ENCODE measurements at places on chromosomes 7 and 10. TPM values are rescaled to one million over a fixed set of nuclear protein-coding genes. Genes with fewer than 3 reads are reported as not detected.

The ANKRD1 gene
- total RNA-seq, result not detected

GRCh38 chr10:118266098-118266748 is 75.9 kb downstream of the FAM204A start:
- no peak for DNase-seq

The LIPN gene
- total RNA-seq, result not detected

The ABHD11 gene
- 16.3 TPM for total RNA-seq

The FAM24B gene
- 10.9 TPM for total RNA-seq

DNA sequence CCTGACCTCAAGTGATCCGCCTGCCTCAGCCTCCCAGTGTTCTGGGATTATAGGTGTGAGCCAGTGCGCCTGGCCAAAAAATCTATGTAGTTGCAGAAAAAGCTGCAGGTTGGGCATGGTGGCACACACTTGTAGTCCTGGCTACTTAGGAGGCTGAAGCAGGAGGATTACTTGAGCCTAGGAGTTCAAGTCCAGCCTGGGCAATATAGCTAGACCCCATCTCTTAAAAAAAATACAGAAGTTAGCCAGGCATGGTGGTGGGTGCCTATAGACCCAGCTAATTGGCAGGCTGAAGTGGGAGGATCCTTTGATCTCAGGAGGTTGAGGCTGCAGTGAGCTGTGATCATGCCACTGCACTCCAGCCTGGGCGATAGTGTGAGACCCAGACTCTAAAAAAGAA is 24.8 kb upstream of the CAMK1D start:
- no peak for DNase-seq

The ACTL6B gene
- total RNA-seq, result not detected

The POLR2J gene
- 32.2 TPM for total RNA-seq

GRCh38 chr7:93036807-93037206 is 81.0 kb downstream of the SAMD9 start:
- DNase-seq, result no peak

- DNase-seq, result no peak
Observed at GRCh38 chr10:46033602-46034011, 3.2 kb upstream of the NCOA4 start.

DNA sequence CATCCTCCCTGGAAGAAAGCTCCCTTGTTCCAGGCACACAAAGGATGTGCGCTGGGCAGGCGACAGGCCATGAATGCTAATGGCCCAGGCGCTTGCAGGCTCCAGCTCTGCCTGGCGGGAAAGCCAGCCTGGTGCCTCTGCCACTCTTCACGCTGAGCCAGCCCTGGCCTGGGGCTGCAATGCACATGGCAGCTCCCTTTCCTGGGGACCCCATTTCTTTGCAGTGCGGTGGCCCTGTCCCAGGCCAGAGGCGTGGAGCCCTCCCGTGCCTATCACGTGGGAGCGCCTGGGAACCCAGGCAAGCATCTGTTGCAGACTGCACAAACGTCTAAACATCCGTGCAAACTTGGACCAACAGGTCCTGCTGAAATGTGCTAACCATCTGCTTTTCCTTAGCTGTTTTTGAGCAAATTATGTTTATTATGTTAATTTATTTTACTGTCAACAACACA is 152.1 kb upstream of the LYZL2 start:
- DNase-seq, result peak; percentile 42

DNA sequence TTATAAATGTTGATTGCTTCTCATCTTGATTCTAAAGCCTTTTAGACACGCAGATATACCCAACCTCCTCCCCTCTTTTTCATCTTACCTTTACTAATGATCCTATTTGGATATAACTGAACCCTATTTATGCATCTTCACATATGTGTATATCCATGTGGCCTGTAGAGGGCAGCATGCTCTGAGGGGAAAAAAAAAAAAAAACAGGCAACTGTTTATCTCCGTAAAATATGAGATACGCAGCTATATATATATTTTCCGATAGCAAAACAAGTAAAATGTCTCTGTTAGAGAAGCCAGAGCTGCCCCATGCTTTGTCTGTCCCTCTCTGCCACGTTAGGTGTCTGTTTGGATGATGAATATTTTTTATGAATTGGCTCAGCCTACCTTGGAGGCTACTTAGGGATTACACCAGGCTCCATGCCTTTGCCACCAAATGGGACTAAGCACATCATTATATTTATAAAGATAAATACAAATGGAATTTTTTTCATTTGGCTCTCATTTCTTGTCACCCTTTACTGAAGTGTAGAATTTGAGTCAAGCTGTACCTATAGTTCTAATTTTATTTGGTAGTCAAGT is 174.8 kb upstream of the FZD1 start:
- DNase-seq, result peak; percentile 57

The AGMO gene
- total RNA-seq, result 0.42 TPM

DNA sequence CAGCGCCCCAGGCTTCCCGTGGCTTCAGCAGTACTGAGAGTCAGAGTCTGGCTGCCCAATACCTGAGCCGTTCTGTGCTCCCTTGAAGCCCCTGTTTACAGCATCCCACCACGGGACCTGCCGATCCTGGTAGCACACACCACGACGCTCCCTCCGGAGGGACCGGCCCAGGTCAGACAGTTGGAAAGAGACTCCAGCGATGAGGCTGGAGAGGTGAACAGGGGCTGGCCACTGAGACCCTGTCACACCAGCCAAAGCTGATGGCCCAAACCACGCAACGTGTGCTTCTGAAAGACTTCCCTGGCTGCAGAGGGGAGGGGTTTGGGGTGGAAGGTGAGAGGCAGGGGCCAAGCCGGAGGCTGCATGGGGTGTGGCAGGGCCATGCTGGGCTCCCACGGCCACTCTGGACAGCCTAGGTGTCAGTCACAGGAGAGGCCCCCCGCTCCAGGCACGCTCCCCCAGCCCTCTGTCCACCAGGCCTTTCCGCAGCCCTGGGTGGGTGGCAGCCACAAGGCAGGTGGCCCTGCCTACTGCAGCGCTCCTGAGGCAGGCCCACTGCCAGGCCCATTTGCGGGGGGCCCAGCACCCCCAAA is 140.2 kb upstream of the CHST15 start:
- DNase-seq, result no peak

DNA sequence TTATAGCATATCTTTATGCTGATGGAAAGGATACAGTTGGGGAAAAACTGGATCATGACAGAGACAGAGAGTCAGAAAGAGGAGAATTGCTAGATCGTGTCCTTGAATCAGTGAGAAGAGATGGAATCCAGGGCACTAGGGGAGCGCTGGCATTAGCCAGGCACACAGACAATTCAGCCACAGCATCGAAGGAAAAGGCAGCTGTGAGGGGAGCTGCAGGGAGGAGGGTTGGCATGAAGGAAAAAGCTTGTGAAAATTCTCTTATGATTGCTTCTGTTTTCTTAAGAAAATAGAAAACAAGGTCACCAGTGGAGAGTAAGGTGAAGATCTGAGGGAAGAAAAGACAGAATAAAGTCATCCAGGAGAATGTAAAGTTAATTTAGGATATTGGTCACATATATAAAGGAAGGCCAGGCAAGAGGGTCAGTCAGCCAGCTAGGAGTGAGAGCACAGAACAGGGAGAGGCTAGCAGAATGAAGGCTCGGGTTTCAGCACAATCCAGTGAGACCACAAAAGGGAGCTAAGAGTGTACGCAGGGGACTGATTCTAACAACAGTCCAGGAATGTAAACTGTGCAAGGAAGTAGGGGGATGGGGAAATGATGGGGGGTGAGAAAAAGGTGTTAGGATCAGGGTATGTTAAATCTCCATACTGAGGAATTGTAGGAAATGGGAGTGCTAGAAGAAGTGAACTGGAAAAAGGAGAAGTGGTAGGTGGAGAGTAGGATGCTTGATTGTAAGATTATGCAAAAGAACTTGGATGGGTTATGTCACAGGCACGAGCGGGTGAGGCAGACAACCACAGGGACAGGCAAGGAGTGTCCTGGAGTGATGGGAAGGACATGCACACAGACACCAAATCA is 112.0 kb downstream of the RNF32 start:
- DNase-seq, result peak; percentile 26

DNA sequence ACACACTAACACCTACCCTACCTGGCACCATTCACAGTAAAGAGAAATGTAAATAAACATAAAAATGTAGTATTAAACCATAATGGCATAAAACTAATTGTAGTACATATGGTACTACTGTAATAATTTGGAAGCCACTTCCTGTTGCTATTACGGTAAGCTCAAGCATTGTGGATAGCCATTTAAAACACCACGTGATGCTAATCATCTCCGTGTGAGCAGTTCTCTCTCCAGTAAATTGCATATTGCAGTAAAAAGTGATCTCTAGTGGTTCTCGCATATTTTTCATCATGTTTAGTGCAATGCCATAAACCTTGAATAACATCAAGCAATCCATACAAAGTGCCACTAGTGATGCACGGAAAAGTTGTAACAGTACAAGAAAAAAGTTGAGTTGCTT is 75.4 kb downstream of the CFTR start:
- no peak for DNase-seq

DNA sequence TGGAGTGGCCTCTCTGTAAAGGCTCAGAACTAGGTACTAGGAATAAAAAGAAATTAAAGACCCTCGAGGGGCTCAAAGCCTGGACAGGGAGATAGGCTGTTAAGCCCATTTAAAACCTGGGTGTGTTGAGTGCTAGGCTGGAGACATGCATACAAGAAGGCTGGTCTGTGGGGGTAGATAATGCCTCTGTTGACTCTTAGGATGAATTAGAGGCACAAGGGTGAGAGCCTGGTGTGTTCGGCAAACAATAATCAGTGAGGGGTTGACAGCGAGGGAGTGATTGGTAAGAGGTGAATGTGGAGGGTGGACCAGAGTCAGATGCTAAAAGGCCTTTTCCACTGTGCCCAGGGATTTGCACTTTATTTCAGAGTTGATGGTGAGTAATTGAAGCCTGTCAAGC is 12.7 kb downstream of the GSTO2 start:
- DNase-seq, result no peak

DNA sequence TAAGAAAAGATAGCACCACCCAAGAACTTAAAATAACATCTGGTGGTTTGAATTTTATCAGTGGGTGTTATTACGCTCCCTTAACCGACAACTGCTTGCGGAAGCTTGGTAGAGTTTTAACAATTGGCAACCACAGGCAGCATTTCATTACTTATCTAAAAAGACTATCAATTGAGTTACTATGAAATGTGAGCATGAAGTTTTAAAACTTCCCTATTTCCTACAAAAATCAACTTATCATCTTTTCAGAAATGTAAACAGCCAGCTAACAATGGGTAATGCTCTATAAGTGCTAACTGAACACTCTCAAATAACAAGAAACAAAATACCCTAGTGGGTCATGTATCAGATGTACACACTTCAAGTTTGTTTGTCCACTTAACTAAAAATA is 68.8 kb downstream of the OSBPL3 start:
- DNase-seq, result no peak

The SCRN1 gene
- 60.5 TPM for total RNA-seq

The PRLHR gene
- total RNA-seq, result not detected

DNA sequence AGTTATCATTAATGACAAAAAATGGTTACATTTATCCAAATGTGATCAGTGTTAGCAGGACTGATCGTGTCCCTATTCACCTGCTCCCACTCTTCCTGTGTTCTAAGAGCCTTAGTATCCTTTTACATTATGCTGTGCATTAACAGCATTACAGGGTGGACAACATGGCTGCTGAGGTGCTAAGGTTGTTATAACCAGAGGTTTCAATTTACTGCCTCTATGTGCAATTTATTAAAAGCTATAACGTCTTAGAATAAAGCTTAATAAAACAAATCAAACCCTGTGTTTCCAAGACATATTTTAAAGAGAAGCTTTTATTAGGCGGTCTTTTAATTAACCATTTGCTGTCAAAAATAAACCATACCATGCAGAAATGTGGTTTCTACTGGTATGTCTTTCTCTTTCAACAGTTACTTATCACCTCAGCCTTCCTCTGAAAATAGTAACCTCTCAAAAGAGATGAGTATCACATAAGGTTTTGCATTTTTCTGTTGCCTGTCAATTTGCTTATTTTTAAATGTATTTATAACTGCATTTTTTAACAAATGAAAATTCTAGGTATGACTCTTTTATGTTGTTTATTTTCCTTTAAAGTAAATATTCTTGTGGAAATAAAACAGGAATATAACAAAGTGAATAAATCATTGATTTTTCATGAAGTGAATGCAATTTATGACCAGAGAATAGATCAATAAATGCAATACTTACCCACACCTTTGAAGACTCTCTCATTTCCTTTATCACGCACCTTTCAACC is 849.8 kb upstream of the SORCS1 start:
- no peak for DNase-seq

The MEST gene
- 229 TPM for total RNA-seq

DNA sequence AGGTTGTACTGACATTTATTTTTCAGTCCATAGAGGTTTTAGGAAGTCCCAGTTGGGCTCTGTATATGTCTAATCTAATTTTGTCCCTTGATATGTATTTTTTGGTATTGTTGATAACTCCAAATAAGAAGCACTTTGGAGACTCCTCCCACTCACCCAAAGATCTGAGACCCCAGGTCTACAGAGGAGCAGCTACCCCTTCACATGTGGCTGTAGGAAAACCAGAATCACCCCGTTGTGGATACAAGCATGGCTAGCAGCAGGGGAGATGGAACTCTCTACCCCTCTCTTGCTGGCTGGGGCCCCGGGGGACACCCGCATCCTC is 9.4 kb downstream of the HHEX start:
- peak; percentile 35 for DNase-seq

The FAM25G gene
- total RNA-seq, result not detected

DNA sequence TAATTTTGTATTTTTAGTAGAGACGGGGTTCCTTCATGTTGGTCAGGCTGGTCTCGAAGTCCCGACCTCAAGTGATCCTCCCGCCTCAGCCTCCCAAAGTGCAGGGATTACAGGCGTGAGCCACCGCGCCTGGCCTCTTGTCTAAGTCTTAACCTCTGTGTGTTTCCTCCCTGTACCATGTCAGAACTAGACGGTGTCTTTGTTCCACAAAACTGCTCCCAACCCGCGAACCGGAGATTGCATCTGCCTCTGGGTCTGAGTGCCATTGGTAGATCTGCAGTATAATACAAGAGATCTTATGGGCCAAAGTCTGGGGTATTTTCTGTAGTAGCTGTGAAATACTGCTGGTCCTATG is 1.3 kb upstream of the EEF1AKMT2 start:
- DNase-seq, result no peak

The ESYT2 gene
- total RNA-seq, result 52.7 TPM

The PILRA gene
- 0.38 TPM for total RNA-seq

The ELAPOR2 gene
- total RNA-seq, result 42.9 TPM

DNA sequence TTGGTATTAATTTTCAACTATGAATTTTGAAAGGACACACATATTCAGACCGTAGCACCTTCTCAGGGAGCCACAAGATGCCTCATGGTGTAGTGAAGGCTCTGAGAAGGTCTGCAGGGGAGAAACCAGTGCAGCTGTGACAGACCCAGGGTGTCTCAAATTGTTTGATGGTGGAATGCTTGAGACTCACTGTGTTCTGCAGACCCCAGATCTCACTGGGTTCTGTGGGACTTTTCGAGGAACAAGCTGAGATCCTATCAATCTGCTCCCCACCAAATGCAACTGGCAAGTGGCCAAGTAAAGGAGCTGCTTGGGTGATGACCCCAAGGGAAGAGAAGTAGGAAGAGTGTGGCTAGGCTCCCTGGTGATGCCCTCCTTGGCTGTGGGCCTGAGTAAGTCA is 130.5 kb upstream of the UNC5B start:
- DNase-seq, result no peak

The AKR1C8 gene
- not detected for total RNA-seq

- DNase-seq, result no peak
Observed at GRCh38 chr10:100613846-100614245, 78.1 kb downstream of the HIF1AN start.

The HOXA7 gene
- not detected for total RNA-seq

The NEBL gene
- total RNA-seq, result 9.5 TPM

The PDCD11 gene
- total RNA-seq, result 67.0 TPM

The PIP4K2A gene
- total RNA-seq, result 44.4 TPM

The LOXL4 gene
- 0.23 TPM for total RNA-seq

- DNase-seq, result peak; percentile 53
Observed at GRCh38 chr7:26441002-26441521, 149.4 kb downstream of the SNX10 start.
